ENCODE measurements at places on chromosomes 3 and 15.

DNA sequence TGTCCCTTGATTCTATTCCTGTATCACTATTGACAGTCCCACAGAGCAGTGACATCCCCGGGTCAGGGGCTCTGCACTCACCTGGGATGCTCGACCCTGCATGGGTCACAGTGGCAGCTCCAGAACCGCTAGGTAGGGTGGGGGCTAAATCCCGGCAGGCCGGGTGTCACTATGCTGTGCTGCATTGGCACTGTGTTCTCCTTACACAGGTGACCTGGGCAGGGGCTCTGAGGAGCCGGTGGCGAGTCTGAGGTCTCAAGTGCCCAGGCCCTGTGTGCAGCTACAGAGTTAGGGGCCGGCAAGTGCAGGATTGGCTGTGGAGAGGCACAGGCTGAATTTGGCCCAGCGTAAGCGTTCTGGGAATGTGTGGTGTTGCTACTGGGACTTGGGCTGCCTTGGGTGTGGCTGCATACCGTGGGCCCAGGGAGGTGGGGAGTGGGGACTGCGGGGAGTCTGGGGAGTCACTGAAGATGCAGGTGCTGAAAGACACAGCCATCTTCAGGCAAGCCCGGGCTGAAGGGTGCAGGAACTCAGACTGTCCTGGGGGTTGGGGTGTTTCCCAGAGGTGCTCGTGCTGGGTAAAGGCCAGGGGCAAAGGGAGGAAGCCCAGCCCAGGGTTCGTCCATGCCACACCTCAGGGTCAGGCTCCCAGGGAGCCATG is 102.6 kb upstream of the PRR20G start:
- no peak for DNase-seq

DNA sequence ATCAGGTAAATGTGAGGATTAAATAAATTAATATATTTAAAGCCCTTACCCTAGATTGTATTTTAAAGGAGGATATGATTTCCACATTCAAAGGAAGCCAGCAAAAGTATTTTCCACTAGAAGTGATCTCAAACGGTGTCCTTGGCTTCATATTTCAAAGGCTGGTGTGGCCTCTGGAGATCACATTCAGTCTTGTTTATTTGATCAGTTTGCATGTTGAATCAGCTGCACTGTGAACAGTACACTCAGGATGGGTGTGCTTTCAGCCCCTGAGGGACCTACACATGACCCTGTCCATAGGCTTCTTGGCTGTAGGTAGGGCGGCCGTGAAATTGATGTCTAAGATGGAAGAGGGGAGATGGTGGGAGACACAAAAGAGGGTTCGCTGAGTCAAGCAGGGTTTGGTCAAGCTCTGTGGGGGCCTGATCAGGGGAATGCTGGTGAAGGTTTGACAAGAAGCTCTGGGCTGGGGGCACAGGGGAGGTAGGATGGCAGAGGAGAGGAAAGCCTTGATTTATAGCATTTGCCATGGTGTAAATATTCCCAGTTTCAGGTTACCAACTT is 21.9 kb downstream of the CYP8B1 start:
- no peak for DNase-seq

DNA sequence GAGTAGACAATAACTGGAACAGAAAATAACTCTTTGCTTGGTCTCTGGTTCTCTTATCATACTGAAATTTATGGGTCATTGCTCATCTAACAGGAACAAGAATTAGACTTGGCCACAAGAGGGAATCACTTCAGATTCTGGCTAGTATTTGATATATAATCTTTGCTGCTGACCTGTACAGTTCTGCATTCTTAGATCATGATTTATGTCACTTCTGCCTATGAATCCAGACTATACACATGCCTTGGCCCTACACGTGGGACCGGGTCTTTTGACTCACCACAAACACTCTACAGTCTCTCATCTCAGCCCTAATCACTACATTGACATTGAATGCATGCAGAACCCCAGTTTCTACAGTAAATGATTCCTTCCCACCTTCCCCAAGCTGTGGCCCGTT is 162.5 kb upstream of the SOX2 start:
- DNase-seq: no peak

DNA sequence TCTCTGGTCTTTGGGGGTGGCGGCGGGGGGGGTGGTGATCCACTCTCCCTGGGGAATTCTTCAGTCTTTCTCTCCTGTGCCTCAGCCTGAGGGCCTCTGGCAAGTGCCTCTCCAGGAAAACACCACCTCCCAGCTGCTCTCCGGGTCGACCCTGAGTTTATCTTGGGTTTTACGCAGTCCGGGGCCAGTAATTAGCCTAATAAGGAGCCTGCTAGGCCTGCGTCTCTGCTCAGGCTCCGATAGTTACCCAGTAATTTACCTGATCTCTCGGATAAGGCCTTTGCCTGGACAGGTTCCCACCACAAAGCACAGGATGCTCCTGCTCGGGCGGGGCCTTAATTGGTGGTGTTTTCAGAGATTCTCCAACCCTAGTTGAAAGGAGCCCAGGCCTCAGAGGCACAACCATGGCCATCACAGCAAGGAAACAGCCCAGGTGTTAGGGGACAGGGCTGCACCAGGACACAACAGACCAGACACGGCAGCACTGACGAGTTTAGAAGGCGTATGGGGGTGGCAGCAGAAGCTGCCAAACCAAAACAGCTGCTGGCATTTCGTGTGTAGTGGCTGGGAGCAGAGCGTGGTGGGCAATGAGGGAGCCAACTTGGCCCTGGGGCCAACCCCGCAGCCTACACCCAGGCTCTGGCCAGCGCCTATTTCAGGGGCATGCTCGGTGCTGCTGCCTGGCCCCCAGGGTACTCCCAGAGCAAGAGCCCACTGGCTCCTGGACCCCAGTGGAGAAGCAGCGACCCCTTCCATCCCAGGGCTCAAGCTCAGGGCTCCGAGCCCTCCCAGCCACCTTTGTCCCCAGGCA is 71.4 kb downstream of the KLF13 start:
- DNase-seq: no peak

GRCh38 chr3:33447958-33448357 is 7.8 kb upstream of the UBP1 start:
- no peak for DNase-seq
